ENCODE measurements at places on chromosomes 3 and 15.

- no peak for DNase-seq
Measured at GRCh38 chr3:192892981-192893700, 24.5 kb downstream of the MB21D2 start.

- no peak for DNase-seq
Measured at GRCh38 chr3:16311960-16312451, 47.0 kb downstream of the OXNAD1 start.

- no peak for DNase-seq
Measured at GRCh38 chr3:121836064-121836463, 1.1 kb downstream of the EAF2 start.

DNA sequence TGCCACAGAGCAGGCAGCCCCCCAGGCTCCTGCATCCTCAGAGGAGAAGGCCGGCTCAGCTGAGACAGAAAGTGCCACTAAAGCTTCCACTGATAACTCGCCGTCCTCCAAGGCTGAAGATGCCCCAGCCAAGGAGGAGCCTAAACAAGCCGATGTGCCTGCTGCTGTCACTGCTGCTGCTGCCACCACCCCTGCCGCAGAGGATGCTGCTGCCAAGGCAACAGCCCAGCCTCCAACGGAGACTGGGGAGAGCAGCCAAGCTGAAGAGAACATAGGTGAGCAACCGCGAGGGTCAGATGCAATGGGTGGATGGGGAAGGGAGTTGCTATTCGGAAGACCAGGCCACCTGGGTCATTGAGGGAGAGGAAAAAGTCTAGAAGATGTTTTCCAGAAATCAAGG lies 53.0 kb downstream of the GAP43 start:
- no peak for DNase-seq

DNA sequence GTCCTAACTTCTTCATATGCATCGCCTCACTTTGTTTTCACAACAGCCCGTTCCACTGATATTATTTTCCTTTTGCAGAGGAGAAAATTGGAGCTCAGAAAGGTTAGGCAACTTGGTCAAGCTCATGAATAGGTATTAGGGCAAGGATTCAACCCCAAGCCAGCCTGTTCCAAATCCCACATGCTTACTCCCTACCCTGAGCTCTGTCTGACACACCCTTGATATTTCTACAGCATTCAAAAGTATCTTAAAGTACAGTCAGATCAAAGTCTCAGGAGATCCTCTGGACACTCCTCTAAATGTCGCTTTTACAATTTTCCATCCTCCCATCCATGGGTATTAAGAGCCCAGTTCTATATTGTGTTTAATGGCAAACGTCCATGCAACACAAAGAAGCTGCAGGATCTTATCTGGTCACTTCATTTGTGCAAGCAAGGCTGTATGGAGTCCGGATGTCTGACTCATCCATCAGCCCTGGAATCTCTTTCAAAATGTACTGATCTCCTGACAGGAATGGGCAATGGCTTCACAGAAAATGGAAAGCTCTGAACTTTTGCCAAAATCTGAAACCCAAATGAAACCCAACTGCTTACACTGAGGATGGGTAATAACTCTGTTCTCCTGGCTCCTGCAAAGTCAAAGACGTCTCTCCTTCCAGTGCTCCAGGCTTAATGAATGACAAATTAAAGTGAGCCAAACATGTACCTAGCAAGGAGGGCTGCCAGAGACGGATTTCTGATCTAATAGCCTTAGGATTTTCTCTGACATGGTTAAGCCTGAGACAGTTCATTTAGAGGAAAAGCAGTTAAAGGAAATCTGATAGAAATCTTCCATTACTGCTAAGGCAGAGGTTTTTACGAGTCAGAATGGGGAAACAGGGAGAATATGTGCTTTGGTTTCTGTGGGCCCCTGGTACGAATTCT lies 230.9 kb upstream of the RORA start:
- no peak for DNase-seq
